ENCODE measurements at places on chromosomes 5 and 9.
A peak's percentile ranks its signal among the peaks of the same experiment; 100 is the strongest.

DNA sequence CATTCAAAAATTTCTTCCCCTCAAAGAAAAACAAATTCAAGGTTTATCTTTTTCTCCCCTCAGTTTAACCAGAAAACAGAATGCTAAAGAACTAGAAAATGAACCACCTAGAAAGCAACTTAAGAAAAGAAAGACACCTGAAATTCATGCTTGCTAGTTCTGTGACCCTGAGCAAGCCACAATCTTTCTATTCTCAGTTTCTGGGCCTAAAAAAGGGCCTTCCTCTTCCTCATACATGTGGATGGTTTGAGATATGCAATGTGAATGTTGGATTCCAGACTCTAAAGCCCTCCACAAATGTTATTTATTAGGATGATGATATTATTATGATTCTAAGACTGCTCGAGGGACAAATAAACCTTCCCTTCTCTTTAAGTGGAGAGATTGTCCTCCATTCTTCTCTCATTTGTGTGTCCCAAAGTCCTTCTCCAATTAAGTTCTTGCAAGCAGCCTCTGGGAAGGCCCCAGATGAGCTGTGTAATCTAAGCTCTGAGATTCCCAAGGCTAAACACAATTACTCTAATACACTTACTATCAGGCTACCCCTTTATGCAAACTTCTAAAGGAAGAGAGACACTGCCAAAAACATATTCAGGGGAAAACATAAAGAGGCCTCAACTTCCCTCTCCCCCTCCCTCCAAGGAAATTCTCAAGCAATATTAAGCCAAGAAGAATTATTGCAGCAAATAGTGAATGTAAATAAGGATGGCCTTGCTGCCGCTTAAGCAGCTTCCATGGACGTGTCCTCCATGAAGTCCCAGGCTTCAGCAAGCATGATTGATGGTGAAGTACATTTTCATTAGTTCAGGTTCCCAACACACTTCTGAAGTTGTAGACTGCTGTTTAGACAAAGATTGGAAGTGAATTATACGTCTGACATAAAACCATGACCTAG, 80.2 kb downstream of the PRKACG start:
- no peak for DNase-seq

DNA sequence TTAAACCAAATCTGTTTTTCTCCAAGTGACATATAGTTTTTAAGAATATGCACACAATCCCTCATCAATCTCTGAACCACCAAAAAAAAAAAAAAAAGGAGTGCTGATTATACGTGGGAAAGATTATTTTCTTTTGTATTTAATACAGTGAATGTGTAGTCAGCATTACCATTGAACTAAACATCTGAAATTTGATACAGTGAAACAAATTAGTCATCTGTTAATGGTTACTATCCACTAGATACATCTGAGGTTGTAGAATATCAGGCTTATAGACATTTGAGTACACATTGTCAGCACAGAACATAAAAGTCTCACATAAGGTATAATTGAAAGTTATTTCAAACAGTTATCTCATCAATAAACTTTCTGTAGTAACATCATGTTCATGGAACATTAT, 87.0 kb downstream of the SLF1 start:
- no peak for DNase-seq

DNA sequence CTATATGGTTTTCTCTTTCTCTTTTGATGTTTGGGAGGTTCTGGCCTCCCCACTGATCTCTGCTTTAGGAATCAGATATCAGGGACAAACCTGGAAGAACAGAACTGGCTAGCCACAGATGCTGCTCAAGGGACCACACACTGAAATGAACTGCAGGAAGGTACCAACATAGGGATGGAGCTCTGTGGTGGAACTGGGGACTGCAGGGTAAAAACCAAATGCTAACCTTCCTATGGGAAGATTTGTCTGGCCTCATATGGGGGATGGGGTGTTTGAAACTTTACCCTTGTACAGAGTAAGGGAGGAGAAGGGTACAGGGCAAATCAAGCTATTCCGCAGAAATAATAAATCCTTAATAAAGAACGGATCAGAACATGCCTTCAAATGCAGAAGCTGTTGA, 49.4 kb downstream of the ELOVL7 start:
- DNase-seq = no peak

DNA sequence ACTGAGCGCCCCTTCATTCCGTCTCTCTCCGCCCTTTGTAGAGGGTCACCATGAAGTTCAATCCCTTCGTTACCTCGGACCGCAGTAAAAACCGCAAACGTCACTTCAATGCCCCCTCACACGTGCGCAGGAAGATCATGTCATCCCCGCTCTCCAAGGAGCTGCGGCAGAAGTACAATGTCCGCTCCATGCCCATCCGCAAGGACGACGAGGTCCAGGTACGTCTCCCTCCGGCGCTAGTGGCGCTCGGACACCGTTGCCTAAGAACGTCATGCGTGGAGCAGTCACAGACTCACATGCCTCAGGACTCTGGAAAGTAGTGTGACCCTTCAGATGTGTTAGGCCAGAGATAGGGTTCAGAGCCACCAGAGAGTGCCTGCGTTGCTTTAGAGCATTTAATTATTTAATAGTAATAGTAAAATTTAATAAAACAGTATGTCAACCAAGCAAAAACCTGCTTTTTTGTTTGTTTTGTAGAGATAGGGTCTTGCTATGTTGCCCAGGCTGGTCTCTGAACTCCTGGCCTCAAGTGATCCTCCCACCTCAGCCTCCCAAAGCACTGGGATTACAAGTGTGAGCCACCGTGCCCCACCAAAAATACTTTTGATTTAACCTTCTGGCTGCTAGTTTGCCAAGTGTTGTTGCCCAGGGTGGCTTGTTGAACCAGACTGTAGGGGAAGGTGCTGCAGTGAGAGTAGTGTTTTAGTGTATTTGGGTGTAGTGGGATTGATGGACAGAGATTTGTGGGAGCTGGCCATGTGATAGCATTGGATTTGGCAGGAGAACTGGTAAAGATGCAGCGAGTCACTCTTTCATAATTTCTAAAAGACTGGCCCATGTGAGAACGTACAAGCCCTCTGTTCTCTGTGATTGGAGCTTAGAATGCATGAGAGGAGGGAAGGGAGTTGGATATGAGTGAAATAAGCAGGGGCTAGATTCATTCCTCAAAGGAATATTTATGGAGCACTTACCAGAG, 888 bp downstream of the RPL26L1 start:
- no peak for DNase-seq

GRCh38 chr5:138453590-138453989, 11.7 kb upstream of the EGR1 start:
- no peak for DNase-seq

- DNase-seq = no peak
Measured at GRCh38 chr9:121302786-121303185, 34.8 kb downstream of the GSN start.

DNA sequence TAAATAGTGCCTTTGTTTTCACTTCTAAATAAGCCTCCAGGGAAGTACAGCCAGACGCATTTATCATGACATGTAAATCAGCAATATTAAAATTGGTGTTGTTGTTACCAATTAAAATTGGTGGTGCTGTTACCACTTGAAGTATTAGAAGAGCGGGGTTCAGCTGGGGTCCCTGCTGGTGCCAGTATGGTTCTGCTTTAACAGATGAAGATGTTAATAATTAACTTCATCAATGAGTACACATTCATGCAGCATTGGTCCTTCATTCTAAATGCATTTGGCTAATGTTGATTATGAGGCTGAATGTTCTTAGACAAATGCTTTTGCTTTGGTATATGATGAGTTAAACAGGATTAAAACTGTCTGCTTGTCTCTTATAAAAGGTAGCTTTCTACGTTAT, 67.6 kb upstream of the TMC1 start:
- no peak for DNase-seq

- no peak for DNase-seq
Measured at GRCh38 chr5:3182133-3182876, 413.3 kb upstream of the IRX1 start.

DNA sequence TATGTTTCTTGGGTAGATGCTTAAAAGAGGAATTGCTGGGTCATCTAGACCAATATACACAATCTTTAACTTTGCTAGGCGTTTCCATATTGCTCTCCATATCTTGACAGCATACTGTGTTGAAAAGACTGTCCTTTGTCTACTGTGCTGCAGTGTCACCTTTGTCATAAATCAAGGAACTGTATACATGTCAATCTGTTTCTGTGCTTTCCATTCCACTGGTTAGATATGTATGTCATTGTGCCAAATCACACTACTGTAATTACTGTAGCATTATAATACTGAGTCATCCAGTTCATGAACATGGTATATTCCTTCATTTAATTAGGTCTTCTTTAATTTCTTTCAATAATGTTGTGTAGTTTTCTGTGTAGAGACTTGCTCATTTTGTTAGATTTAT, 149.7 kb upstream of the RASGRF2 start:
- DNase-seq = no peak

- no peak for DNase-seq
Measured at GRCh38 chr9:126127591-126127990, 199.0 kb upstream of the MVB12B start.

GRCh38 chr5:58326022-58326421, 133.9 kb downstream of the PLK2 start:
- no peak for DNase-seq

GRCh38 chr5:610744-611730, 1.1 kb upstream of the CEP72 start:
- peak; percentile 7 for DNase-seq

GRCh38 chr5:10266137-10266536, 16.1 kb downstream of the CCT5 start:
- DNase-seq = no peak

GRCh38 chr9:113886466-113886865, 10.4 kb downstream of the ZNF618 start:
- peak; percentile 34 for DNase-seq

DNA sequence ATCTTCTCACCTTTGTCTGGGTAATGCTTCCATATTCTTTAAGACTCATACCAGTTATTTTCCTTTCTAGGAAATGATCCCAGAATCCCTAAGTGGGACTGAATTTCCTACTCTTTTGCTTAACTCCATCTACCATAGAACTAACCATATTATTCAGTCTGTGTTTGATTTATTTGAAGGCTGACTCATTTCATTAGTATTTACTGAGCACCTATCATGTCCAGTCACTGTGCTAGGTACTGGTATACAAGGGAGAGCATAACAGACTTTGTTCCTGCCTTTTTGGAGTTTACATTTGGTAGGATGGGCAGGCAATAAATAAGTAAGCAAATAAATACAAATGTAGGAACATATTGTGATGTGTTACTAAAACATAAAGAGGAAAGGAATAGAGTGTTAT, 4.3 kb downstream of the NPR2 start:
- DNase-seq = no peak

DNA sequence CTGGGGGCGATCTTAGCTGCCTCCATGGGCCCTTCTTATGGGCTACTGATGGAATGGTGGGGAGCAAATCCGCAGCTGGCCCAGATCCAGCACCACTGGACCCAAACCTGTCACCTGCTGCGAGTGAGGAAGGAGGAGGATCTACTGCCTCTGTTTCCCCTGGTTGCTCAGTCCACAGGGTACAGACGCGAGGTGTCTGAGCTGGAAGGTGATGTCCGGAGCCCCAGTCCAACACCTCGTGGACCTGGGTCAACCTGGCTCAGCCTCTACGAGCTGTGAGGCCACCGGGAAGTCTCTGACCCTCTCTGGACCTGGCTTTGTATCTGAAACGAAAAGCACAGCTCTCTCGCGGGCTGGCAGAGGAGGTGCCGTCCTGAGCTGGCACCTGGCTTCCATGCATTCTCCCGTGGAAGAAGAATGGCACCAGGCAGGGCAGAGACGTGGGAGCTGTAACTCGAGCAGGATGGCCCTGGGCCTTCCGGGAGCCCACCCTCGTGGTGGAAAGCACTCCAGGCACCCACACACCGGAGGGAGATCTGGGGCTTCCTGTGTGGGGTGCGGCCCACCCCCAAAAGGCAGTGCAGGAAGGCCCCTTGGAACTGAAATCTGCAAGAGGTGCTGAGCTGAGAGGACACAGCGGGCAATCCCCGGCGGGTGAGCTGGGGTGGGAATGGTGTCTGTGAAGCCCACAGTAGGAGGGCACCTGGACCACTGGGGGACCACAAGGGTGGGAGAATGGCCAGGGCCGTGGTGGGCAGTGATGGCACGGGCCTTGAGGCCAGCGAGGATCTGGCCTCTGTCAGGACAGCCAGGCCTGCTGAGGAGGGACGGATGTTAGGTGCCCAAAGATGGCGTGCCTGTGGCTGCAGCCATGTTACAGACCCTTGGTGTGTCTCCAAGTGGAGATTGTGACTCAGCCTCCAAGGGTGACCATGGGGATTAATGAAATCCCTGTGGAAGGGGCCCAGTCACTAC, 133.4 kb downstream of the OLFM1 start:
- DNase-seq = no peak

- DNase-seq = no peak
Measured at GRCh38 chr5:177982072-177982727, 13.8 kb downstream of the PROP1 start.

GRCh38 chr5:135705141-135705631, 126.4 kb upstream of the CXCL14 start:
- DNase-seq = no peak

GRCh38 chr9:78207901-78208300, 28.0 kb upstream of the CEP78 start:
- DNase-seq = no peak

GRCh38 chr5:142548739-142549275, 137.1 kb downstream of the FGF1 start:
- peak; percentile 81 for DNase-seq

GRCh38 chr5:177476531-177477233, 3.2 kb upstream of the DBN1 start:
- no peak for DNase-seq

DNA sequence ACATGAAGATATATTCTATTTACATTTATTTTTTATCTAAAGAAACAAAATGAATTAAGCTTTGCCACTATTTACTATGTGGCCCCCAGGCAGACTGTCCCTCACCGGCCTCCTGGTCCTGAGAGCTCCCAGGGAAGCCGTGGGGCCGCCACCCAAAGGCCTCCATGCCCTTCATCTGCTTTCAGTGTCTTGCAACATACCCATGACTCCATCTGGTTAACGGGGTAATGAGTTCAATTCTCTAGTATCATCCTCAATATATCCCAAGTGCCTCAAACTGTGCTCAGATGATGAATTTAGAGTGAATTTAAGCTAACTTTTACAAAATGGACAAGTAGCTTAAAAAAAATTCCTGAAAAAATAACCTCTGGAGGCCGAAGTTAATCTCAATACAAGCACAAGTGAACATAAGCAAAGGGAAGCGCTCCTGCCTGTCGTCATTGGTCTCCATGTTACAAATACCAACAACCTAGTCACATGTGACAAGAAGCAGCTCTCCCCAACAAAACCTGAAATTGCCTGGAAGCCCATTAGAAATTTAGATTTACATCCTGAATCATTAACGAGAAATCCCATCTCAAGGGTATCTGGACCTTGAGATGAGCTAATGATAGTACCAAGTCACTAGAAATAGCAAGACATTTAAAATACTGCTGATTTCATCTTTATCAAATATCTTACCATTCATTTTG, 26.1 kb downstream of the DAP start:
- no peak for DNase-seq

DNA sequence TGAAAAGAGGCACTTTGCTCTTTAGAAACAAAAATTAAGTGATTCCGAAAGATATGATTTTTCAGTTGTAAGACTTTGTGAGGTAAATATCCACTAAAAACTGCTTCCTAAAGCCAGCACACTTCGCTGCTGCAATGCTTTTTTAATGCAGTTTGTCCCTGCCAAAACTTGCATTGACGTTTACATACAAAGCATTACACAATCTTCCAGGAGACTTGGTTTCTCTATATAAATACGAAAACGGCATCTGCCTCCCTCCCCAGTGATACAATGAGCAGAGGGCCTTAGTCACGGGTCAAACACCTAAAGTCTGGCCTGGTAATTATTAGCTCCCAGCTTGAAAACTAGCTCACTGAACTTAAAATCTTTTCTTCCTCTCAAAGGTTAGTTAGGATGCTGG, 170.7 kb downstream of the TSSK1B start:
- DNase-seq = no peak

- no peak for DNase-seq
Measured at GRCh38 chr9:10254338-10254737, 358.5 kb downstream of the PTPRD start.

All from foreskin melanocyte (primary cell).